ENCODE measurements at places on chromosomes 7 and 10.

DNA sequence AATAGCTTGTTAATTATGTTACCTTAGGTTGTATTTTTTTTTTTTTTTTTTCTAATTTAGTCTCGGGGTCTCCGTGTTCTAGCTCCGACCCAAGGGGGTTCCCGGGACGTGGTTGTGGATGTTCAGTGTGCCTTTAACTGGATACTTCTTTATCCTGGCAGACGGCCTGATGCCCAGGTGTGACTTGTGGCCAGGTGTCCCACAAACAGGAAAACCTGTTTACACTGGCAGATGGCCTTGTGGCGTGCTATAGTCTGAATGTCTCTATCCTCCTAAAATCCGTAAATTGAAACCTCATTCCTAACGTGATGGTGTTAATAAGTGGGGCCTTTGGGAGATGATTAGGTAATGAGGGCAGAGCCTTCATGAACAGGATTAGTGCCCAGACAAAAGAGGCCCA, 546.4 kb upstream of the C7orf33 start:
- DNase-seq: no peak

DNA sequence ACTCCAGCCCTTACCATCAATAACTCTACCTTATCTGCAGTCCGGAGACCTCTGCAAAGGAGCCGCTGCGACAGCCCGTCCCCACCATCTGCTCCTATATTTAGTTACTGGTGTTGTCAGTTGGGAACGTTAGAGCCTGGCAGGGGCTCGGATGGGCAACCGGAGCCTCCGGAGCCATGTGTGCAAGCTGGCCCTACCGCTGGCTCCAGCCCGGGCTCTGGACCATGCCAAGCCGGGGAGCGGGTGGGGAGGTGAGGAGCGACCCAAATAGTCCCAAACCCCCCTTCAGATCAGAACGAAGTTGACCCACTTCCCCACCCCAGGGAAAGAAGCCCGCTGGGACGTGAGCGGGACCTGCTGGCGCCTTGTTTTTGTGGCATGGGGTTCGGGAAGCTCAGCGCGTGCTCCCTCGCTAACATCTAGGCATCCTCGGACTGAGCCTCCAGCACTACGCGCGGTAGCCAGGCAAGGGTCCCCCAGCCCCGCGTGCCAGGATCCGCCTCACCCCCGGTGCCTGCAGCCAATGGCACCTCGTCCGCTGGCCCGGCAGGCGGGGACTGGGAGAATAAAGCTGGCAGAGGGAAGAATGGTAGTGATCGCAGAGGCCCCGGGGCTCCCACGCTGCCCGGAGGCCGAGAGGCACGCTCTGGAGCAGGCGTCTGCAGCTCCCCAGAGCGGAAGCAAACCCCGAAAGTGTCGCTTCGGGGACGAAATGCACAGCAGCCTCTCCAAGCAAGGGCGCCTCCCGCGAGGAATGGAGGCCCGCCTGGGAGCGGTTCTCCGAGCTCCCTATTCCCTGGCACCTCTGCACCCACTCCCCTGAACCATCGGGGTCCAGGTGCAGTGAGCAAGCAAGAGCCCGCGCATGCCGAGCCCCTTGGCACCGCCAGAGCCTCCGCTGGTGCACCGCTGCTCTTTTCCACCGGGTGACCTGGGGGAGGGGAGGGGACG, 679 bp downstream of the LRRC20 start:
- DNase-seq: no peak

GRCh38 chr7:101915000-101915399, 97.6 kb downstream of the CUX1 start:
- DNase-seq: no peak

GRCh38 chr7:43768201-43768886, 9.9 kb downstream of the BLVRA start:
- DNase-seq: no peak

DNA sequence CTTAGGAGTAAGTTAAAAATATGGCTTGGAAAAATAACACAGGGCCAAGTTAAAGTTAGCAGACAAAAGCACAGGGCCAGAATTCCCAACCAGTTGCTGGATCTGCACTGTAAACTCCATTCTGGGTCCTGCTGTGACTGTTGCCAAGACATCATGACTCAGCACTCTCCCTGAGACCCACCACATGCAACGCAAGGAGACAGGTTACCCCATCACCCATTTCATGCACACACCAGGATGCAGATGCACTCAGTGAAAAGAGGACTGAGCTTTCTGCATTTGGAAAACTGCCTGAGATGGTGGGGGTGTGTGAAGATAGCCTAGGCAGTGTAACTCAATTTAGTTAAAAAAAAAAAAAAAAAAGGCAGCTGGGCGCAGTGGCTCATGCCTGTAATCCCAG, 97.6 kb upstream of the ZNF438 start:
- peak; percentile 83 for DNase-seq
